Camera-type eye (tissue), 1 donor: ENCODE measurements at places on chromosomes 4 and X. TPM values are rescaled to one million over a fixed set of nuclear protein-coding genes. Genes with fewer than 3 reads are reported as not detected.

NSG1 gene
- 54.9 TPM for total RNA-seq

HTN3 gene
- not detected for total RNA-seq

CC2D2A gene
- 82.1 TPM for total RNA-seq

STATH gene
- not detected for total RNA-seq

GRID2 gene
- 19.8 TPM for total RNA-seq

CSAG3 gene
- not detected for total RNA-seq

SHROOM3 gene
- 51.4 TPM for total RNA-seq

ARHGAP36 gene
- total RNA-seq, result 2.4 TPM

TSPAN6 gene
- 55.5 TPM for total RNA-seq

IL2RG gene
- 1.3 TPM for total RNA-seq

XK gene
- 5.8 TPM for total RNA-seq

TMEM271 gene
- 1.3 TPM for total RNA-seq

HOPX gene
- total RNA-seq, result 26.4 TPM

ERVMER34-1 gene
- total RNA-seq, result 0.60 TPM
